ENCODE measurements at places on chromosomes 16 and 17.

- no peak for DNase-seq
These were observed 188.8 kb downstream of the PRKCA start for GRCh38 chr17:66491213-66491612.

GRCh38 chr16:50548125-50548908, at the start of gene NKD1:
TSS of gene NKD1 (plus strand) at chr16:50548396. CDS start at chr16:50548554, 158 bp downstream.
- DNase-seq: peak; percentile 88

DNA sequence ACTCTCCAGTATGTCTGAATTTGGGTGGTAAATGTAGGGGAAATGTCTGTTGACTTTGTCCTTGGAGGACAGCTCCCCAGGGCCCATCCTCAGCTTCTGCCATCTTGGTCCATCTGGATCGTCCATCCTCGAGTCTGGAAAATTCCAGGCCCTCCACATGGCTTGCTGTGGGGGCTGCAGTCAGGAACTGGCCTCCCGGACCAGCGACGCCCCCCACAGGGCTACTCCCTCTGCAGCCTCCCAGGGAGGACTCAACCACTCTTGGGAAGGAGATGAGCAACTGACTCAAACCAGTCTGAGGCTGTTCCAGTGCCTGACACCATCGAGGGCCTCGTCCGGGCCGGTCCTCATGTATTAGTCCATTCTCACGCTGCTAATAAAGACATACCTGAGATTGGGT, 5.5 kb upstream of the ZG16B start:
- DNase-seq: no peak

- DNase-seq: no peak
These were observed 10.2 kb upstream of the PHKG2 start for GRCh38 chr16:30737794-30738648.

- DNase-seq: no peak
These were observed 193.4 kb upstream of the CDH11 start for GRCh38 chr16:65315081-65315780.

DNA sequence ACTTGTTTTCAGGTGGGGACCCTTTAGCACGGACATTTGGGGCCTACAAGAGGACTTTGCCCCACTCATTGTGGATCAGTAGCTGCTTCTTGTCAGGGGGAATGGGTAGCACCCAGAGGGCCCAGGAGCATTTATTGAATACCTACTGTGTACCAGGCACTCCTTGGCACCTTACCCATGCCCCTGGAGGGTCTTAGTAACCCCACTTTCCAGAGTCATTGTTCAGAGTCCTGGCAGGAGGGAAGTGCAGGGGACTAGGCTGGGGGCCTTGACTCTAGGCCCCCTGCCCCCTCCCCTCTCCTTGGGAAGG, 21.0 kb upstream of the CIBAR2 start:
- DNase-seq: no peak

DNA sequence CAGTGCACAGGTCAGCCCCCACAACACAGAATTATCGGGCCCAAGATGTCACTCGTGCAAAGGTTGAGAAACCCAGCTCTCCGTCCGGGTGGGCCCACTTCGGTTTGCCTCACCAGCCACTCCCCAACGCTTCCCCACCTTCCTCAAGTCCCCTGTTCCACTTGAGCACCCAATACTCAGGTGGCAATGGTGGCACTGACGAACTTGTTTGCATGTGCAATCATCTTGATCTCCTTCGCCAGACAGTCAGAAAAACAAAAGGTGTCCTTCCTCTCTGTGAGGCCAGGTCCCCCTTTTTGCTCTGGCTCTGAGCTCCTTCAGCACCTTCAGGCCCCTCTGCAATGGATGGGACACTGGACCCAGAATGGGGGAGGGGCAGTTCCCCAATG, 3.7 kb downstream of the GGA2 start:
- DNase-seq: no peak

DNA sequence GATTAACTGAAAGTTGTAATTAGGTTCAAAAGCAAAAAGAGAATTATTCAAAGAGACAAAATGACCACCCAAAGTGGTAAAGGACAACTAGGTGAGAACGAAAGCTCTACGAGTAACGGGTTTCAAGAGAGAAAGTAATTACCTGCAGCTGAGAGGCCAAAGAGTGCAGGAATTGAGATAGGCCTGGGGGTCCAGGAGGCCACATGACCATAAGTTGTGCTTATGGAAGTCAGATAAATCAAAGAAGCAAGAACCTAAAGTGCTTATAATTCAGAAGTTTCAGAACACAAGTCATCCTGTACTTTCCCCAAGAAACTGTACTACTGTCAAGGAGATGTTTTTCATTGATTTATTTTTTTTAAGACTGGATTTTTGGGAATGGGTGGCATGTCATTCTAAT, 91.1 kb downstream of the TANGO6 start:
- DNase-seq: no peak

DNA sequence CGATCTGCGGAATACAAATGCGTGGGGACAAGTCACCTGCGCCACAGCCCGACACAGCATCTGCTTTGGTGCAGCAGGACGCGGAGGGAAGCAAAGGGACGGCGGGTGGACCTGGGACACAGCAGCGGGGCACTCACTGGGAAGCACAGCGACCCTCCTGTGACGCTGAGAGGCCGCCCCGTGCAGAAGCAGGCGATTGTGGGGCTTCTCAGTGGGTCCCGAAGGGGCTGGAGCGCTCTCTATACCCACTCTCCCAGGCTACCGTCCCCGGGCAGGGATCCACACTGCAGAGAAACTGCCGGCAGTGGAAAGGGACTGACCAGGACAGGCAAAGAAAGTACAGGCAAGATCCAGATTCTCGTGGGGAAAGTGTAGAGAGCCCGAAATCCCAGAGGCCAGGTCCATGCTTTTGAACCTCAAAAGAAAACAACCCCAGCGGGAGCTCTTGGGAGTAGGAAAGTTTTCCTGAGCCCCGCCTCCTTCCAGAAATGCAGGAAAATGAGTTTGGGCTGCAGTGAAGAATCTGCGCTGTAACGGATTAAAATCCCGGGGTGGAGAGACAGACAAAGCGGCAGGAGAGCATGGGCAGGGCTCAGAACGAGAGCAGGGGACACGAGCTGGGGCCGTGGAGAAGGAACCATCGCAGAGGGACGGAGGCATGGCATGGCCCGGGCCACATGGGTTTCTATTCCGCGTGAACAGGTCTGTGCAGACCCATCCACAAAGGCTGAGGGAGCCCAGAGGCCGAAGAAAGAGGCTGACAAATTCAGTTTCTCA, 12.7 kb downstream of the COX4I1 start:
- DNase-seq: no peak

DNA sequence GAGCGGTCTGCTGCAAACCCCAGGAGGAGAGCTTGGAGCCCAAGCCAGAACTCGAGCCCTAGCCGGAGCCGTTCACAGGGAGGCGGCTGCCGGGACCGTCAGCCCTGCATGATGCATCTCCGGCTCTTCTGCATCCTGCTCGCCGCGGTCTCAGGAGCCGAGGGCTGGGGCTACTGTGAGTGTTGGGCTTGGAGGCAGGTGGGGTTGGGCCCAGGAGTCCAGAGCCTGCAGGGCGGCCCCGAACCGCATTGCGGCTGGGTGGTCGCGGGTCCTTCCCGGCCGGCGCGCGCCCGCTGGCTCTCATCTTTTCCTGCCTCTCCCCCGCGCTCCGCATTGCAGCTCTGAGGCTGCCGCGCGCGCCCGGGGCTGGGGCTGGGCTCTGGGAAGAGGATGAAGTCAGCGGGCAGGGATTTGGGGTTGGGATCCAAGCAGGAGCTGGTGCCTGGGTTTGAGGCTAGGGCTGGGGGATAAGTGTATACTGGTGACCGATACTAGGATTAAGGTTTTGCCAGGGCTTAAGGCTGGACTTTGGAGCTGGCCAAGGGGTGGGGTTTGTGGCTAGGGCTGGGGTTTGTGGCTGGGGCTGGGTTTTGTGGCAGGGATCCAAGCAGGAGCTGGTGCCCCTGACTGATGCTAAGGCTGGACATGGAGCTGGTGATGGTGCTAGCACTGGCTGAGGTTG, 532 bp downstream of the CNTNAP1 start:
- peak; percentile 61 for DNase-seq

DNA sequence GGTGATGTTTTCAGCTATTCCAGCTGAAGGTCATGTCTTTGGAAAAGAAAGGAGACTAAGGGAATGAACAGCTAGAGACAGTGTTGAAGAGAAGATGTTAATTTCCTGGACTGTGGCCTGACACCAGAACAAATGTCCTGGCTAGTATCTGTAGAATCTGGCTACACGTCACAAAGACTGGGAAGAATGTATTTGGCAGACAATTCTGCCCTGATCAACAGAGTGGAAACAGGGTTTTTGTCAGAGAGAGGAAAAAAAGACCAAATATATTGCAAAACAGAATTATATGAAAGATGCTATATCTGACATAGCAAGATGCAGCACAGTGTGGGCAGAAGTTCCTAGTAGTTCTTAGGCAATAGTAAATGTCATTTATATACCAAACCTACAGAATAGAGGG, 17.0 kb upstream of the ANKFN1 start:
- DNase-seq: no peak

DNA sequence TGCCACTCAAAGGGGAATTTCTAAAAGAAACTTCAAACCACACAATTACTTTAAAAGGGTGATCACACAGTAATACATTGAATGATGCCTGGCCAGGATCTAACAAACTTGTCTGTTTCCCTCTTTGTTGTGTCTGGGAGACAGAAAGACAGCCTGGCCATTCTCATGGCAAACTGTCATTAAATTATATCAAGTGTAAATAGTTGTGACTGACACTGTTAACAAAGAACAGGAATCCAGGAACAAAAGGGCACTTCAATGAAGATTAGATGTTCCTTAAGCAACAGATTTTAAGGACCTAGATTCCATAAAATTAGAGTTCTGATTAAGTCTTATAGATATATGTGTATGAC, 383.6 kb downstream of the KCNJ2 start:
- DNase-seq: no peak

GRCh38 chr16:15822957-15823356, 33.9 kb downstream of the MYH11 start:
- no peak for DNase-seq

DNA sequence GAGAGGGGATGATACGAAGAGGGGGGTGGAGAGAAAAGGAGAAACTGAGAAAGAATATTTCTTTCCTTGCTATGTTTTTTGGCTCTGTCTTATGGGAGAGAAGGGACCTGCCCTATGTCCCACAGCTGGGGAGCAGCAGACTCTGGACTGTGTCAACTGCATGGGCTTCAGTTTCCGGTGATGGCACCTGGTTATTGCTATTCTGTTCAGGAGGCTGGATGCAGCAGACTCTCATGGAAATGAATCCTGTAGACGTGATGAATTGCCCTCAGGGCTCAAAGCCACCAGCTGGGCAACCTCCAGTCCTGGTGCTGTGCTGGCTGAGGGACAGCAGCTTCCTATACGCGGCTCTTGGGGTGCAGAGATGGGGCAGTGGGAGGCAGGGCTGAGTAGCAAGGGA, 121.2 kb downstream of the HAPSTR1 start:
- DNase-seq: no peak

DNA sequence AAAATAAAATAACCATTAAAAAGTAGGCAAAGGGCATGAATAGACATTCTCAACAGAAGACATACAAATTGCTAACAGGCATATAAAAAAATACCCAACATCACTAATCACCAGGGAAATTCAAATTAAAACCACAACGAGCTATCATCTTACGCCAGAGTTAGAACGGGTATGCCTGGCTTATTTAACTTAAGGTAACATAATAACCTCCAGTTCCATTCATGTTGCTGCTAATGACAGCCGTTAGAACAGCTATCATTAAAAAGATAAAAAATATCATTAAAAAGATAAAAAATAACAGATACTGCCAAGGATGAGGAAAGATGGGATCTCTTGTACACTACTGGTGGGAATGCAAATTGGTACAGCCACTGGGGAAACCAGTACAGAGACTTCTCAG, 89.3 kb downstream of the GAS7 start:
- no peak for DNase-seq

GRCh38 chr17:48579471-48579759, 1.3 kb upstream of the HOXB4 start:
- DNase-seq: no peak

- DNase-seq: no peak
These were observed 127.3 kb downstream of the PRKCA start for GRCh38 chr17:66429680-66430079.

GRCh38 chr17:41284546-41284945, 9.0 kb downstream of the KRTAP9-7 start:
- no peak for DNase-seq

DNA sequence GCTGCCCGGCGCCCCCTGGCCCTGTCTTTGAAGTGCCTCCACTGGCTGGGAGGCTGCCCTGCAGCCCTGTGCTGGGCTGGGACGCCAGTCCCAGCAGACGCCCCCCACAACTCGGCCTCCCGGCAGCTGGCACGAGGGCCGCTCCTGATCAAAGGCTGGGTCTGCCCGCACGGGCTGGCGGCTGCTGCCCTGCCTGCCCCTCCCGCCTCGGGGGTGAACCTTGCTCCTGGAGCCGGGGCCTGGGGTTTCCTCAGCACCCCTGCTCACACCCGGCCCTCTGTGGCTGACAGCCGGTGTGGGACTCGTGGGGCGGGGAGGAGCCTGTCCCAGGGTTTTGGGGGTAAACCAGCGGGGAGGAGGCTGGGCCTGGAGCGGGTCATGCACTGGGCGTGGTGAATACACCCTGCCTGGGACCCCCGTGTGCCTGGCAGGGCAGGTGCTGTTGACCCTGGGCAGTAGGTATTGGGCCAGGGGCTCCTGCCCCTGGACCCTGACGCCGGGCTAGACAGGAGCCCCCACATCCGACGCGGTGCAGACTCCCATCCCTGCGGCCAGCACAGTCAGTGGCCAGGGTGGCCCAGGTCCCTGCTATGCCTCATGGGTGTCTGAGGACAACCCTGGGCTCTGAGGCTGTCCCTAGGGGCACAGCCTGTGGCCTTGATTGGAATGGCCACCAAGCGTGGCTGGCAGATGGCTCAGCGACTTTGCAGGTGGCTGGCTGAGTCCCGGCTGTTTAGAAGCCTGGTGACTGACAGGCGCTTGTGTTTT, 21.7 kb downstream of the CENPX start:
- DNase-seq: no peak

GRCh38 chr16:16910666-16911065, 531.7 kb downstream of the NPIPA7 start:
- no peak for DNase-seq

- DNase-seq: no peak
These were observed 30.1 kb downstream of the DNAH2 start for GRCh38 chr17:7747635-7748071.

- no peak for DNase-seq
These were observed 16.9 kb upstream of the GLIS2 start for GRCh38 chr16:4298761-4299522.

DNA sequence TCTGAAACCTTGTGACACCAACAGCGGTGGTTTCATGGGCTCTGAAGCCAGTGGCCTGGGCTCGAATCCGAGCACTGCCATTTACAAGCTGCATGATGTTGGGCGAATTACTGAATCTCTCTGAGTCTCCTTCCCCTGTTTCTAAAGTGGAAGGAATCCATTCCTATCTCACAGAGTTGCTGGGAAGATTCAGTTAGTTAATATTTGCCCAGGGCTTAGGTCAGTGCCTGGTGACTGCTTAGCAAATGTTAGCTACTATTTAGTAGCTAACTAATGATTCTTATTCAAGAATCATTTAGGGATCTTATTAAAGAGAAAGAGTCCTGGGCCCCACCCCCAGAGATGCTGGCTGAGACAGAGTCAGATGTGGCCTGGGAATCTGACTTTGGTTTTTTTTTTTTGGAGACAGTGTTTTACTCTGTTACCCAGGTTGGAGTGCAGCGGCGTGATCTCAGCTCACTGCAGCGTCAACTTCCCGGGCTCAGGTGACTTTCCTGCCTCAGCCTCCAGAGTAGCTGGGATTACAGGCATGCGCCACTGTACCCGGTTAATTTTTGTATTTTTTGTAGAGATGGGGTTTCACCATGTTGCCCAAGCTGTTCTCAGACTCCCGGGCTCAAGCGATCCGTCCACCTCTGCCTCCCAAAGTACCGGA, 33.6 kb upstream of the RAI1 start:
- DNase-seq: no peak

GRCh38 chr16:17278988-17279387, 191.8 kb downstream of the XYLT1 start:
- no peak for DNase-seq
